T-helper 17 cell (primary cell): ENCODE measurements at places on chromosomes 6 and 20. TPM values are rescaled to one million over a fixed set of nuclear protein-coding genes. Genes with fewer than 3 reads are reported as not detected.

DNA sequence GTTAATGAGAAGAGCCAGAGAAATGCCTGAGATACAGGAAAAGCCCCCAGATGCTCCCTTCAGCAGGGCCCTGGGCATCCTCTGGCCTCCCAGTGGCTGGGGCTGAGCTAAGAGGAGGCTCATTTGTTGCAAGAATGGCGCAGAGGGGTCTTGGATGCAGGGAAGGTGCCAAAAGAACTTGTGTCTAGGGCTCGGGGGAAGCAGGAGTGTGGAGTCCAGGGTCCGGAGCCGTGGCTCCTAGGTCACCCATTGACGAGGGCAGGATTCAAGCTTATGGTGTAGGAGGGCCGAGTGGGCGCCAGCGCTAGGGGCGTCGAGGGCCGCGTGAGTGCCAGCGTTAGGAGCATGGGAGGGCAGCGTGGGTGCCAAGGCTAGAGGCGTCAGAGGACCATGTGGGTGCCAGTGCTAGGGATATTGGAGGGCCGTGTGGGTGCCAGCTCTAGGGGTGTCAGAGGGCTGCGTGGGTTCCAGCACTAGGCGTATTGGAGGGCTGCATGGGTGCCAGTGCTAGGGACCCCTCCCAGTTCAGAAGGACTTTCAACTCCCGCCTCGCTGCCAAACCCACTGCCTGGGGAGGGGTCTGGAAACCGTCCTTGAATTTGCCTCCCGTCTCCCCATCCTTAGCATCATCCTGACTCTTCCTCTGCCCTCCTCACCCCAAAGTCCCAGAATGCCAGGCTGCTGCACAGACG, 250.5 kb upstream of the AFDN start:
- H3K4me3 ChIP-seq = no peak overlapping the region
- no peak overlapping the region for H3K27ac ChIP-seq
- no peaks in the 10 kb centered on the region for H3K36me3 ChIP-seq
- H3K4me1 ChIP-seq = no peaks in the 10 kb centered on the region

GRCh38 chr6:89655122-89655521, 16.6 kb upstream of the LYRM2 start:
- DNase-seq = no peak
- H3K27me3 ChIP-seq = no peaks in the 10 kb centered on the region
- H3K4me1 ChIP-seq = no peaks in the 10 kb centered on the region
- H3K36me3 ChIP-seq = peaks cover 5% of the 10 kb centered on the region
- H3K4me3 ChIP-seq = no peak overlapping the region

DNA sequence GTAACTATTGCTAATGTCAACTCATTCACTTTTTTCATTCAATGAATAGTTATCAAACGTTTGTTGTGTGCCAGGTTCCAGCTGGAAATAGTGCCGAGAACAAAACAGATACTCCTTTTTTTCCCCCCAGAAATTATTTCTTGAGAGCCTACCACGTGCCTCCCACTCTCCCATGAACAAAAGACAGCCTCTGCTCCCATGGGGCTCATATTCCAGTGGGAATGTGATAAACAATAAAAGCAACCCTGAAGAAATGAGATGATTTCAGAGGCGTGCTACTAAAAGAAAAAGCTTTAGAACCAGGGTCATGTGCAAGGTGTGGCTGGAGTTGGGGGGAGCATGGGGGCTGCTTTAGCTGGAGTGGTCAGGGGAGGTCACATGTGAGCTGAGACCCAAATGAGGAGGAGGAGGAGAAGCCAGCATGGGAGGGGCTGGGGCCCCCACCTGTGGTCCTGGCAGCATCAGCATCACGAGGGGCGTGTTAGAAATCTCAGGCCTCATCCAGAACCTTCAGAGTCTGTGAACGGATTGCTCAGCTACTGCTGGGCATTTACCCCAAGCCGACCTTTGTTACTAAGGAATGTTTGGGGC, 157.4 kb downstream of the EYA2 start:
- no peaks in the 10 kb centered on the region for H3K36me3 ChIP-seq
- no peaks in the 10 kb centered on the region for H3K4me1 ChIP-seq

- no peaks in the 10 kb centered on the region for H3K27me3 ChIP-seq
- no peak for DNase-seq
- H3K4me1 ChIP-seq = peaks cover 29% of the 10 kb centered on the region
- H3K4me3 ChIP-seq = no peak overlapping the region
- no peaks in the 10 kb centered on the region for H3K36me3 ChIP-seq
Measured at GRCh38 chr6:13677878-13678254, 33.8 kb downstream of the RANBP9 start.

GRCh38 chr6:122709922-122710512, 69.5 kb upstream of the FABP7 start:
- H3K27me3 ChIP-seq = peaks cover 7% of the 10 kb centered on the region
- H3K36me3 ChIP-seq = no peaks in the 10 kb centered on the region
- no peak overlapping the region for H3K27ac ChIP-seq

GRCh38 chr6:47677381-47678100, 20.8 kb upstream of the ADGRF4 start:
- no peaks in the 10 kb centered on the region for H3K4me1 ChIP-seq
- H3K36me3 ChIP-seq = no peaks in the 10 kb centered on the region
- no peak for DNase-seq
- H3K4me3 ChIP-seq = no peak overlapping the region
- peaks cover 19% of the 10 kb centered on the region for H3K27me3 ChIP-seq

The VGLL2 gene
- not detected for total RNA-seq

The SLC22A16 gene
- total RNA-seq = not detected

The EPHA7 gene
- not detected for total RNA-seq

The POPDC3 gene
- total RNA-seq = not detected

The SYCP2L gene
- not detected for total RNA-seq
